BJ (cell line): ENCODE measurements at places on chromosomes 1 and 21. TPM values are rescaled to one million over a fixed set of nuclear protein-coding genes. Genes with fewer than 3 reads are reported as not detected.

DNA sequence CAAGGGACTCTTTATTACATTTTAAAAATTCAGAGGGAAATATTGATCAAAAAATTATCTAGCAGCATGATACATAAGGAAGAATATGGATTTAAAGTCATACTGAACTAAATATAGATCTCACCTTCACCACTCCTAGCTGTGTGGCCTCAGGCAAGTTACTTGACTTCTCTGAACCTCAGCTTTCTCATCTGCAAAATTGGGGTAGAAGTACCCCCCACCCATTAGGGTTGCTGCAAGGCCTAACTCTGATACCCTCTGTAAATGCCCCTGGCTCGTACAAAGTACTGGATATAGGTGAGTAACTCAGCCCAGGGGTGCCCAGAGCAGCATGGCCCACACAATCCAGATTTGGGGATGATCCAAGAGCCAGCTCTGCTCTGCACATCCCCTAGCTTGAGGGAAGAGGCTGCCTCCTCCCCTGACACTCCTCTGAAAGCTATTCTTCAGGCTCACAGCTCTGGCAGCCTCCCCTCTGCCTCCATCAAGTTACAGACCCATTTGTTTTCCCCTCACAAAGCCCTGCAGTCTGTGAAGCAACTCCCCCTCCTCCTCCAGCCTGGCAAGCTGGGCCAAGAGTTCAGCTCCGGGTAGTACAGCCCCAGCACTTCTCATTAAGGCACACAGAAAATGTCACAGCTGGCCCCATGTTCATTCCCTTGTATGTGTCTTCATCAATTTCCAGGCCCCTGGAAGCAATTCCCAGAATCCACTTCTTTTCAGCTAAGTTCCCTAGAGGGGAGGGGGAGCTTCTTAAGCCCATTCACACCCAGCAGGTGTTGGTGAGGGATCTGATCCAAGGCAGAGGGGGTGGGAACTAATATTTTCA, 143.7 kb downstream of the PLPP3 start:
- DNase-seq: no peak

DNA sequence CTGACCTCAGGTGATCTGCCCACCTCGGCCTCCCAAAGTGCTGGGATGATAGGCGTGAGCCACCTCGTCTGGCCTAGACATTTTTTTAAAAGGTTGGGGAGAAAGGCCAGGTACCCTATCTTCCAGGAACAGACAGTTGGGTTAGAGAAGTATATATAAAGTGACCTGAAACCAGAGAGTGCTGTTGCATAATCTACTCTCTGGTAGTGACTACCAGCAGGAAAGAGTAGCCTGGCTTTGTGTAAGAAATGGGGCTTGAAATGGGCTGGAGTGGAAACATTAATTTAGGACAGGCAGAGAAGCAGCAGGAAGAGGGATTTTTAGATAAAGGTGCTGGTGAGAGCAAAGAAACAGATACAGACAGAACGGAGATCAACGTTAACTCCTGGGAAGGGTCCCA, 125.8 kb upstream of the HOOK1 start:
- DNase-seq: no peak

DNA sequence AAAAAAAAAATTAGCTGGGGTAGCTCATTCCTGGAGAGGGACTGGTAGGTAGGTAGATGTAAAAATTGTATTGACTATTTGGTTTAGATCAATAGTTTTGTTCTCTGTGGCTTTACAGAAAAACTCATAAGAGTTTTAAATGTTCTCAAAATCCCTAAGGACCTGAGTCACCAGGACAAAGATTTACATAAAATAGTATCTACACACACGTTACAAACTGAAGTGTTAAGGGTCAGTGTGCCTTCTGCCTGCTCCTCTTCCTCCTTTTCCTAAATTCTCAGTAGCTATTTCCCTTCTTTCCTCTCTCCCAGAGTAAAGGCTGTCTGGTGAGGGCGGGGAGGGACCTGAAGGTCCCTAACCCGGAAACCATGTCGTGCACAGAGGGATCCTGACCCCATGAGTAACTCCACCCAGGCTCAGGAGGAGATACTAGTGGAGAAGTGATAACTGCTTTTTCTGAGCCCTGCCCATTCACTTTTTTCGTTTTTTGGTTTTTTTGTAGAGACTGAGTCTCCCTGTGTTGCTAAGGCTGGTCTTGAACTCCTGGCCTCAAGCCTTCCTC, 8.1 kb downstream of the PLEKHM2 start:
- no peak for DNase-seq

DNA sequence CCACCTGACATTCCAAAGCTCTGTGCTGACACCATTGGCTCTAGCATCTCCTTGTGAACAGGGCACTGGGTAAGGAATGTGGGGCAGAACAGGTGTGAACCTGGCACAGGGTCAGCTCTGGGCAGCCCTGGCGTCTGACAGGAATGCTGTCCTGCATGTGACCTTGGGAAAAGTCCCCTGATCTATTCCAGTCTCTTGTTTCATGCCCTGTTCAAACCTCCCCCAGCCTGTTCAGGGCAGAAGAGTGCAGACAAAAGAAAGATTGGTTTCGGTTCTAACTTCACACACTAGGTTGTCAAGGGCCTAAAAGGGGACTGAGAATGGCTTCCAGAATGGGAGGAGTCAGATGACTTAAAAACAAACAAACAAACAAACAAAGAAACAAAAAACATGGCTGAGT, 27.6 kb upstream of the SDHB start:
- DNase-seq: no peak

- DNase-seq: no peak
These were observed 27.4 kb downstream of the RRP15 start for GRCh38 chr1:218312509-218312908.

- no peak for DNase-seq
These were observed 11.8 kb upstream of the MMEL1 start for GRCh38 chr1:2644591-2645101.

GRCh38 chr1:20499718-20500117, 8.2 kb downstream of the MUL1 start:
- DNase-seq: no peak

Gene ANGPTL1
- 0.28 and 0.44 TPM in 2 replicates for polyA plus RNA-seq

DNA sequence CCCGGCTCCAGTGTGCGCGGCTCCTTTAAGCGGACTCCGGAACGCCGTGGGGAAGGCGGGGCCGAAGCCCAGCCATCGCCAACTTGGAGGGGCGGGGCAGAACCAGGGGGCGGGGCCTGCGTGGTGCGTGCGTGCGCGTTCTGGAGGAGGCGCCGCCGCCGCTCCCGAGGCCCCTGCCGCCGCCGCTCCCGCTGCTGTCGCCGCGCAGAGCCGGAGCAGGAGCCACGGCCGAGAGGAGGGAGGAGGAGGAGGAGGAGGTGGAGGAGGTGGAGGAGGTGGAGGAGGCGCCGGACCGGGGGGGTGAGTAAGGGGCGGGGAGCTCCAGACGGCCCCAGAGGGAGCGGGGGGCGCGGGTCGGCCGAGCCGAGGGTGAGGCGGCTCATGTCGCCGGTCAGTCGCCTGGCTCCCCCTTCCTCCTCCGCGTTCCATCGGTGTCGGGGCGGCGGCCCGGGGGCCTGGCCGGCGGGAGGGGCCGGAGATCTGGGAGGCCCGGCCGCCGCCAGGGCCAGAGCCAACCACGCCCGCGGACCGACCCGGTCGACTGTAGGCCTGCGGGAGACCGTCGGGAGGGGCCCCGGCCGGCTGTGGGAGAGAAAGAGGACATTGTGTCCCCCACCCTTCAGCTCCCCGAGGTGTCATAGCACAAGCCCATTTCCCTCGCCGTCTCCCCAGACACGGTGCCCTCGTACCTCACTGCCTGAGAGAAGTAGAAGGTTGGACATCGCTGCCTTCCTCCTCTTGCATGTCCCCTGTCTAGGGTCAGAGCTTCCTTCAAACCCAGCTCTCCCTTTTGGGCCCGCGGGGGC, at the start of gene RAP1A:
TSS of gene RAP1A (plus strand) at position 155 of the 806 bp plus-strand sequence. CDS start 71,572 bp downstream, outside the sequence.
- DNase-seq: no peak

DNA sequence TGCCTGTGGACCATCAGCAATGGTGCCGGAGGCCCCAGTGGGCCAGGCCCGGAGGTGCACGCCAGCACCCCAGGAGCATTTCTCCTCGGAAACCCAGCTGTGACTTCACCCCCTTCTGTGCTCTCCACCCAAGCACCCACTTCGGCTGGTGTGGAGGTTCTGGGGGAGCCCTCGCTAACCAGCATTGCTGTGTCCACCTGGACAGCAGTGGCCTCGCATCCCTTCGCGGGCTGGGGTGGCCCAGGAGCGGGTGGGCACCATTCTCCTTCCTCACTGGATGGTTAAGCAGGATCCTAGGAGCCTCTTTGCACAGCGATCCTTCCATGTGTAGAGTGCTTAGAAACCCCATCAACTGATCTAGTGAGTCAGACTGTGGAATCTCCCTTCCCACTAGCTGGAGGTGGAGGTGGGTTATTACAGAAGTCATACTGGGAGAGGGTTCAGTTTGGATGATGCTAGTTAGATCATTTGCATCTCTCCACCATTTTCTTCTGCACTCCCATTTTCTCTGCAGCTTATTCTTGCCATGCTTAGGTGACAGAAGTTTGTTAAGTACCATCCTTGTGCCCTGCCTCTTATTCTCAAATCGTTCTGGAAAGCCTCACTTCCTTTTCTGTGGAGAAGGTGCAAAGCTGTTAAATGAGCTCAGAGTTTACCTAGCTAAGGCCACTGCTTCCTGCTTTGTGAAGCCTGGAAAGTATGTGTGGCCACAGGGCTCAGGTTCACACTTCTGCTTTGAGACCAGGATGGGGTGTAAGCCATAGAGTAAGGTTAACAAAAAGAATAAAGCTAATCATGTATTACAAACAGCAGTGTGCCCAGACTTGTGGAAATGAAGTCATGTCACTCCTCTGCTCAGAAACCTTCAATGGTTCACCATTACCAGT, 32.3 kb downstream of the TBX19 start:
- no peak for DNase-seq

- DNase-seq: no peak
These were observed 272.5 kb downstream of the RRAGC start for GRCh38 chr1:38586993-38587646.

Gene FAM72D
- 0.98 and 1.1 TPM in 2 replicates for polyA plus RNA-seq

- DNase-seq: no peak
These were observed 14.5 kb downstream of the LAPTM5 start for GRCh38 chr1:30742963-30743559.

- no peak for DNase-seq
These were observed 1.9 kb upstream of the GNAI3 start for GRCh38 chr1:109546311-109547109.

DNA sequence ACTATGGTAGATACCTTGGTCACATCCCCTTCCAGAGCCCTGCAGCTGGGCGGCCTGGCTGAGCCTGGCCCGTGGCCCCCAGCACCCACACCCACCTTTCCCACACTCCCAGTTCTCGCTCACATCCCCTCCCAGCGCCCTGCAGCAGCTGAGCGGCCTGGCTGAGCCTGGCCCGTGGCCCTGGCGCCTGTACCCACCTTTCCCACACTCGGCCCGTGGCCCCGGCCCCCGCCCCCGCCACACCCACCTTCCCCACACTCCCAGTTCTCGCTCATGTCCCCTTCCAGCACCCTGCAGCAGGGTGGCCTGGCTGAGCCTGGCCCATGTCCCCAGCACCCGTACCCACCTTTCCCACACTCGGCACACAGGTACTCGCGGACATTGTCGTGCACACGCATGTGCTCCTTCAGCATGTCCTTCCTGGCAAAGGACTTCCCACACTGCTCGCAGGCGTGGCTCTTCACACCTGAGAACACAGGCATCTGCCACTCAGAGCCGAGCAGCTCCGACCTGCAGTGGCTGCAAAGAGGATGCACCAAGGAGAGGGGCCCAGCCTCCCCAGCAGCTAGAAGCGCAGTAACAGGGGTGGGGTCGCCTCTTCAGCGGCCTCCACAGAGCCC, 52.5 kb upstream of the RIPK4 start:
- no peak for DNase-seq

DNA sequence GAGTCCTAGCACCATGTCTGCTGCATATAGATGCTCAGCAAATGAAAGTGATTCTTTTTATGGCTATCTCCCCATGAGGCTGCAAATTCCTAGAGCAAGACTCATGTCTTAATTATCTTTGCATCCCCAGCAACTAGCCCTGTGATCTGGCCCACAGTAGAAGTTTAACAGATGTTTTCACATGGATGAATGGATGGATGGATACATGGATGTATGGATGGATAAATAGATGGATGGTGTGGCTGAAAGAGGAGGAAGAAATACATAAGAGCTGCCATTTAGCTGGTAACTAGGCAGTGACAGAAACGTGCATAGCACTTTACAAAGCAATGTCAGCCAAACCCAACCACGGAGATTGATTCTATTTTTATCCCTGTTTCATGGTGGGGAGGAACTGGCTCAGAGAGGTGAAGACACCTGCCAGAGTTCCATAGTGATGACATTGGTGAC, 32.7 kb upstream of the ZBTB40 start:
- DNase-seq: no peak

- no peak for DNase-seq
These were observed 352 bp downstream of the KCNK1 start for GRCh38 chr1:233614173-233614742.

- no peak for DNase-seq
These were observed 32.3 kb upstream of the ID3 start for GRCh38 chr1:23591460-23592208.

Gene PRDM16
- 0.01 and 0.02 TPM in 2 replicates for polyA plus RNA-seq

GRCh38 chr1:39649636-39650185, 10.3 kb upstream of the HEYL start:
- DNase-seq: no peak

DNA sequence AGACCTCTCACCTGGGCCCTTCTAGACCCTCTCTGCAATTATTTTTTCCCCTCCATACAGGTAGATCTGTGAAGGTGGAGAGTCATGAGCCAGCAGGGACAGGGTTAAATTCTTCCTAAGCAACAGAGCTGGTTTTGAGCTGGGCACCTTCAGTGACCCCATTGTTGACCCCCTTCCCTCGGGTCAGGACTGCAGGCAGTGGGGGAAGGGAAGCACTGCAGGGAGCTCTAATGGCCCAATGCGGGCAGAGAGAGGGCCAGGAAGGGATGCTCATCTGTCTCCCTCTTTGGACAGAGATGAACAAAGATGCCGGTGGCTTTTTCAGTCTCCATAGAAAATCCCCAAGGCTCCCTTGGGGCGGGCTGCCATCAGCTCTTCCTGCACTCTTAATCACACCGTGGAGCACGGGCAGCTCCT, 21.4 kb downstream of the SOX13 start:
- no peak for DNase-seq

Gene RORC
- polyA plus RNA-seq: not detected in 2 replicates

DNA sequence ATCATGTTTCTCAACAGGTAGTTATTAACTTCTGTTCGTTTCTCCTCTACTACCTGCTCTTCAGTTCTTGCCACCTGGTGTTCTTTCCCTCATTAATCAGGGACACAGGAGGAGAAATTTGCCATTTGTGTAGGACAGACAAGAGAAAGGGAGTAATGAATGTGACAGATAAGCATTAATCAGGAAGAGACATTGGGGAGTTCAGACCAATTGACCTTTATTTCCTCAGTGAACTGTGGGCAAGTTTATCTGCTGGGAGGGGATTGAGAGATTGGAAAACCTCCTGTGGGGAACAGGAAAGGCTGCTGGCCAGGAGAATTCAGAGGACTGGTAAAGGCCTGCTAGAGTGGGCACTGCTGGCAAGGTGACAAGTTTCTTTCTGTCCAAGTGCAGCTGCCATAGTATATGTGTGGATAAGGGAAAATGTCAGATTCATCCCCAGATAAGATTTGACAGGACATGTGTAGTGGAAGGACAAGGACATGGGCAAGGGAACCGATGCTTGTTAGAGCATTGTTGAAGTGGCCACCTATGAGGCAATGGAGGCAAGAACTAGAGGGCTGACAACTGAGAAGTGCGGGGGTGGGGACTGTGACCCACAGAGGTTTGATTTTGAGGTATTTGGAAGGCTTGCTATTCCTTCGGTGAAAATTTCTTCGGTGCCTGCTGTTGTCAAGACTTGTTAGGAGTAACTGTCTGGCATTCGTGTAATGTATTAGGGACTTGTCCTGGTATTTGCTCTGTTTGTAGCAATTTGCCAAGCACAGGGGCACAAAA, 12.6 kb downstream of the SZT2 start:
- no peak for DNase-seq

GRCh38 chr1:175174309-175175102, 18.1 kb downstream of the KIAA0040 start:
- no peak for DNase-seq

GRCh38 chr1:229005097-229005496, 265.8 kb upstream of the RAB4A start:
- DNase-seq: no peak
